ENCODE measurements at places on chromosomes 2 and 18. TPM values are rescaled to one million over a fixed set of nuclear protein-coding genes. Genes with fewer than 3 reads are reported as not detected.

The CHRND gene
- total RNA-seq: not detected

The ERBB4 gene
- 0.17 TPM for total RNA-seq

The GALM gene
- total RNA-seq: 8.3 TPM

The GATA6 gene
- total RNA-seq: 15.6 TPM

The NT5DC4 gene
- total RNA-seq: not detected

DNA sequence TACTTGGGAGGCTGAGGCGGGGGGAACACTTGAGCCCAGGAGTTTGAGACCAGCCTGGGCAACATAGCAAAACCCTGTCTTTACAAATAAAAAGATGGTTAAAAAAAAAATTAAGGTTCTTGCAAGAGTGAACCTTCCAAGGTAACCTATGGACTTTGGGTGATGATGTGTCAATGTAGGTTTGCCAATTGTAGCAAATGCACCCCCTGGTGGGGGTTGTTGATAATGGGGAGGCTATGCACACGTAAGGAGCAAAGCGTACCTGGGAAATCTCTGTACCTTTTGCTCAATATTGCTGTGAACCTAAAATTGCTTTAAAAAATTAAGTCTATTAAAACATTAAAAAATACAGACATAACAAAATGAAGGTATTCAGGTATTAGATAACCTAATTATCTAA, 70.4 kb downstream of the CWC22 start:
- H3K4me1 ChIP-seq: peaks cover 11% of the 10 kb centered on the region
- H3K4me3 ChIP-seq: no peak overlapping the region
- DNase-seq: no peak
- H3K27me3 ChIP-seq: no peaks in the 10 kb centered on the region
- no peak overlapping the region for H3K27ac ChIP-seq
- no peaks in the 10 kb centered on the region for H3K36me3 ChIP-seq

DNA sequence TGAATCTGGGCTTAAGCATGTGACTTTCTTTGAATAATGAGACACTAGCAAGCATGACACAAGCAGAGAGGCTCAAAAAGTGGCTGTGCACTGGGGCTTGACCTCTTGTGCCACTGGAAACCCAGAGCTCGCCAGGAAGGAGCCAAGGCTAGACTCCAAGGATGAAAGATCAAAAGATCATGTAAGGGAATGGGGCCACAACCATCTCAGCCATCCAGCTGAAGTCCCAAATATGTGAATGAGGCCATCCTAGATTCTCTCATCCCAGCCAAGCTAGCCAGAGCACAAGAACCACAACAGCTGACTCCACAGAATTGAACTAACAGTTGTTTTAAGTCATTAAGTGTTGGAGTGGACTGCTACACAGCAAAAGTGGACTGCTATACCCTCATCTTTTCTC, 288.1 kb downstream of the CCDC178 start:
- H3K27me3 ChIP-seq: no peaks in the 10 kb centered on the region
- no peaks in the 10 kb centered on the region for H3K36me3 ChIP-seq
- no peak overlapping the region for H3K4me3 ChIP-seq

DNA sequence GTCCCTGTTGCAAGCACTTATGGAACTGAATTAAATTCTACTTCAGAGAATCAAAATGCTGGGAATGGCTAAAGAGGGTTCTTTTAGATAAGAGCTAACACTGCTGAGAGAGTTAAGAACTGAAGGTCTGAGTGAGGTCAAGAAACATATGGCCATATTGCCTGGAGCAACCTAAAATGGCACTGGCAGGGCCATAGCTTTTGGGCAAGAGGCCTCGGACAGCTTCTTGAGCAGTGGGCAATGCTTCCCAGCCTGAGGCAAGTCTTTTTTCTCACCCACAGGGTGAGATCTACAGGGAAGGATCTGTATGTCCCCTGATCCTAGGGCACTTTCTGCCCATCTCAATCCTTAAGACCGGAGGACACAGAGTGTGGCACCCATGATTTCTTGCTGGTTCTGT, 244.6 kb upstream of the NT5C1B start:
- no peak overlapping the region for H3K4me3 ChIP-seq
- H3K36me3 ChIP-seq: no peaks in the 10 kb centered on the region
- no peaks in the 10 kb centered on the region for H3K27me3 ChIP-seq
- DNase-seq: no peak

DNA sequence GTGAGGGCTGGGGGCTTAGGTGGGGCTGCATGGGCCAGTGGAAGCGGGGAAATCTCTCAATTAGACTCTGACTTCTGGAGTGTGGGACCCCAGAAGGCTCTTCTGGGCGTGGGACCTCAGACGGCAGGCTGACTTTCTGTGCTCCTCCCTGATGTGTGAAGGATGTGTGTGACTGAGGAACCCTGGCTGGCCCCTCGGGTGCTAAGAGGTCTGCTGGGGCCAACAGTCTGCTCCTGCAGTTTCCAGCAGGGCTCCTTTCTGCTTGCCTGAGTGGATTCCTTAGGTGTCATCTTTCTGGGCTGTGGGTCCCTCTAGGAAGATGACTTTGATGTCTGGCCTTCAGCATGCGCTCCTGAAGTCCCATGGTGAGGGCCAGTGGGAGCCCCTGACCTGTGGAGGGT, 167.5 kb downstream of the DYSF start:
- H3K36me3 ChIP-seq: no peaks in the 10 kb centered on the region
- no peak overlapping the region for H3K27ac ChIP-seq
- peaks cover 13% of the 10 kb centered on the region for H3K4me1 ChIP-seq
- H3K27me3 ChIP-seq: no peaks in the 10 kb centered on the region

DNA sequence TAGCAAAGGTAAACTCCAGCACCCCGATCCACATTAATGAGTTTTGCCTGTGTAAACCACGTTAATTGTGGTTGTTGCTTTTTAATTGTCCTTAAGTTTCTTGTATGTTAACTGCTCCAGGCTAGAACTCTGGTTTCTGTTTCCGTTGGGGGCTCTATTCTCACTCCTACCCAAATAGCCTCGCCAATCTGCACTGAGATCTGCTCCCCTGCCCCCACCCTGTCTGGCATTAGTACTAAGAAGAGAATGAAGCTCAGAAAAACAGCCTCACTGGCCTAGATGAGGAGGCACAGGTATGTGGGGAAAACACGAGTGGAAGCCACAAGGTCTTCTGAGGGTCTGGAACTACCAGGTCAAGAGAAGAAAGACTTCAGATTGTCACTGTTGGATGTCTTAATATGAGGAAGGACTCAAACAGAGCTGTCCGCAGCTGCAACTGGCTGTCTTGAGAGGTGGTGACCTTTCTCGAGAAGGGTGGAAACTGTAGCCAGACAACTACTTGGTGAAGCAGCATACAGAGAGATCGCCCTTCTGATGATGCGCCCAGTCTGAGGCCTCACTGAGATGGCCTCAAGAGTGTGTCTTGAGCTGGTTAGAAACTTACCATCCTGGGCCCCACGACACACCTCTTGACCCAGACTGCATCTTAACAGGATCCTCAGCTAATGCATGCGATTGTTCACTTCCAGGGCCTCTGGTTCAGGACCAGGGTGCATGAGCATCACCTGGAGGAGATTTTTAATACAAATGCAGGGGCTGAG, 73.1 kb downstream of the TGOLN2 start:
- no peak for DNase-seq
- H3K27me3 ChIP-seq: no peaks in the 10 kb centered on the region
- H3K4me3 ChIP-seq: no peak overlapping the region
- H3K36me3 ChIP-seq: no peaks in the 10 kb centered on the region
- no peak overlapping the region for H3K27ac ChIP-seq
